ENCODE measurements at places on chromosomes 5 and 9.

GRCh38 chr9:137078701-137079400 lies 1.5 kb downstream of the UAP1L1 start:
- DNase-seq, result no peak

GRCh38 chr5:33079548-33079947 lies 361.2 kb upstream of the TARS1 start:
- DNase-seq, result no peak

- no peak for DNase-seq
Observed at GRCh38 chr9:16501141-16501540, 369.3 kb downstream of the BNC2 start.

- no peak for DNase-seq
Observed at GRCh38 chr9:38133595-38133994, 64.6 kb upstream of the SHB start.

DNA sequence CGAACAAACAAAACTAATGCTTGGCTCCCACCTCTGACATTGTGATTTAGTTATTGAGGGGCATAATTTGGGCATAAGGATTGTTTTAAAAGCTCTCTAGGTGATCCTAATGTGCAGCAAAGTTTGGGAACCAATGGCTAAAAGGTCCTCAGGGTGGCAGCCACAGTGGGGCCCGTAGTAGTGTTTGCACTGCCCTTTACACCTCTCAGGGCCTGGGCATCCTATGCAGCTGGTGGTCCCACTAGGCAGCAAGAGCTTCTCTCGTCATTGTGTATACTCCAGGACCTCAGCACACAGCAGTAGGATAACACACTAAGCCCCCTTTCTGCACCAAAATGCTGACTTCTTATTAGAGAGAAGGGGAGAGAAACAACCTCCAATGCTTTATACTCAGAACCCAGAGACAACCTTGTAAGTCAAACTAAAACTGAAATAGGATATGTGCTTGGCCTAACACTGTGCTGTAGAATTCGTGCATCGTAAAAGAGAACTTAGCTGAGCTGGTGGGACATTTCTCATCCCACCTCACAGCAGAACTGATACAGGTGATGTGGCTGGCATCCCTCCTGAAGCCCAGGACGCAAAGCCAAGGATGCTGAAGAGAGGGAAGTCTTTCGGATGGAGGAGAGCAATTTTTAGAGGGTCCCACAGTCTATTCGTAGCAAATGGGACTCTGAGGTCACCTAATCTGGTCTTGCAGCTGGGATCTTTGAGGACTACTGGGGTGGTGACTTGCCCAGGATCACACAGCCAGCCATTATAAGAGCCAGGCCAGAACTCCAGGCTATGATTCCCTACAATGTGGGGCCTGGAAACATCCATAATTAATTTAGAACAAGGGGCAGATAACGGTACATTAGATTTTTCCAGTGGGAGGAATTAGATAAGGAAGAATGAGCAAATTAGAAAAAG lies 1.2 kb downstream of the GLRX start:
- DNase-seq, result no peak

DNA sequence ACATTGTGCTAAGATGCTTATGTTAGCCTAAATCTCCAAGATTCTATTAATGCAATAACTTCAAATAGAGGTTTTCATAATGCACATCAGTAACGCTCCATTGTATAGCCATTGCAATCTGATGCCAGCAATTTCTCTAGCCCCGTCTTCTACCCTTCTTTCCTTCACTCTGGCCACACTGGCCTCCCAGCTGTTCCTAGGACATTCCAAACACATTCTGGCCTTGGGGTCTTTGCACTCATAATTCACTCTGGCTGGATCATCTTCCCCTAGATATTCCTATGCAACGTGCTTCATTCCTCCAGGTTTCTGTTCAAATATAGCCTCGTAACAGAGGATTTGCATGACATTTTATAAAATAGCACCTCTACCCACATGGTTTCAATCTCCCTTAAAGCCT lies 23.3 kb downstream of the FAM81B start:
- DNase-seq, result no peak

DNA sequence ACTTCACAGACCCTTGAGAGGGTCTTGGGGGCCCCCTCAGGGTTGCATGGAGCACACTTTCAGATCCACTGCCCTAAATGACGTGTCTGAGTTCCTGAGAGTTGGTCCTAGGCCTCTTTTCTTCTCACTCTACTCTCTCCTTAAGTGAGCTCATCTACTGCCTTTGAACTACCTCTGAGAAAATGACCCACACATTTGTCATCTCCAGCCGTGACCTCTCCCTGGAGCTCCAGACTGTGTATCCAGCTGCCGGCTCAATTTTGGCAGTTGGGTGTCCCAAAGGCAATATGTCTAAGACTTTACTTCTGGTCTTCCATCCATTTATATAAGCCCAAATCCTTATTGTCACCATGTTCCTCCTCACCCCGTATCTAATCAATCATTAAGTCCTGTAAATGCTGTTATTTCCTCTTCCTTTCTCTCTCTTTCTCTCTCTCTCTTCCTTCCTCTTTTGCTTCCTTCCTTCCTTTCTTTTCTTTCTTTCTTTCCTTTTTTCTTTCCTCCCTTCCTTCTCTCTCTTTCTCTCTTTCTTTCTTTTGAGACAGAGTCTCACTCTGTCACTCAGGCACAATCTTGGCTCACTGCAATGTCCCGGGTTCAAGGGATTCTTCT lies 51.2 kb upstream of the HSPA9 start:
- DNase-seq, result no peak

- no peak for DNase-seq
Observed at GRCh38 chr9:129669946-129670345, 4.5 kb downstream of the PRRX2 start.

DNA sequence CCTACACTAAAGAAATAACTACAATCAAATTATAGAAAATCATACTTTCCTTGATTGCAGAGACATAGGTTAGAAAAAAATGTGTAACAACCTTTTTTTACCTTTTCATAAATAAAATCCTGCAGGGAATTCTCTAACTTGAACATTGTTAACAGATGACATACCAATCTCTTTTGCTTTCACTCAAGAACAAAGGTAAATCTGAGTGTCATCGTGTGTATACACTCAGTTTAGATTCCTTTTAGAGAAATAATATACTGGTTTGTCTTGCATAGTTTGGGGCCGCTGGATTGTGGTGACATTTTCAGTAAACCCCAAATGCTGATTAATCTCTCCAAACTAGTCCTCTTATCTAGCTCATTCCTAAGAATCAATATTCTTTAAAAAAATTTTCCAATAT lies 20.8 kb upstream of the MTAP start:
- no peak for DNase-seq

- no peak for DNase-seq
Observed at GRCh38 chr9:87516926-87517290, 19.2 kb downstream of the DAPK1 start.

DNA sequence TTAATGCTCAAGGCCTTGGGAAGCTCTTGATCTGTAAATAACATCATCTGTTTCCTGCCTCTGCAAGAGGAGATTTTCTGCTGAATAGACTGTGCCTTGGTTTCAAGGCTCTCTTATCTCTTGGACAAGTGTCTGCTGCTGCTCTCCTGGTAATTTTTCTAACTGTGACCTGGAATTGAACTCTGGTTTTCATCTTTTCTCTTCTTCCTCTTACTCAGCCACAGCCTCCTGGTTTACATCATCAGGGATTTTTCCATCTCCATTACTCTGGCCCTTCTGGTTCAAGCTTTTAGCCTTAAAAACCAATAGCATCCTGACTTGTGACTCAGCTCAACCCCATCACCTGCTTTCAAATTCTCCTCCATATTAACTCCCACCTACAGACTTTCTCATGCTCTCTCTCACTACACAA lies 49.6 kb upstream of the ITGA1 start:
- DNase-seq, result no peak

- no peak for DNase-seq
Observed at GRCh38 chr9:131836607-131837315, 96.9 kb upstream of the RAPGEF1 start.

GRCh38 chr5:174555726-174556125 lies 168.7 kb upstream of the MSX2 start:
- no peak for DNase-seq

DNA sequence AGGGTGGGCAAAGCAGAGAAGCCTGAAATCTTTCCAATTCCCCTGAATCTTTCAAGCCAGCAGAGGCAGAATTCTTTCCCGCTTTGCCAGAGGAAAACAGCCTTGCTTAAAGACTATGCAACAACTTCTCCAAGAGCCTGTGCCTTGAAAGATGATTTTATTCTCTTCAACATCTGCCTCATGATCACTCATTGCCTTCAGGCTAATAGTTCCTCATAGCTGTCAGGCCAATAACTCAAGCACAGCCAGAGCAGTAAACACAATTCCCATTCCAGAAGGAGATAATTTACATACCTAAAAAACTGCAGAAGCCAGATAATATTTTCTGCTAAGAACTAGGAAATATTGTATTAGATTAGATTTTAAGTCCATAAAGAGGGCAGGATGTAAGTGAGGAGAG lies 92.3 kb upstream of the PUM3 start:
- no peak for DNase-seq

DNA sequence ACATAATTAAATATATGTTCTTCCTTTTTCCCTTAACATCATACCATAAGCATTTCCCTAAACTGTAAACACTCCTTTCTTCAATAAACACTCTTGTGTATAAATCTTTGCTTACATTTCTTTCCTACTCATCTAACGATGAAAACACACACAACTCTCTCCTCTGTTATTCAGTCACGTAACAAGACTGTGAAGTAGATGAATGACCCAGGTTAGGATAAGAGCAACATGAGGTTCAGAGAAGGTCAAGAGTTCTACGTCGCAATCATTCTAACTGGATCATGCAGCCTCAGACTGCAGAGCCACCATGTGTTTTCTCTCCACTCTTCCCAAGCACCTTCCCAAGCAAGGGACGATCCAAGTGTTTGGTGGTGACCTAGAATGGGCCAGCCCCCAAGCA lies 70.5 kb upstream of the SPTLC1 start:
- DNase-seq, result no peak

DNA sequence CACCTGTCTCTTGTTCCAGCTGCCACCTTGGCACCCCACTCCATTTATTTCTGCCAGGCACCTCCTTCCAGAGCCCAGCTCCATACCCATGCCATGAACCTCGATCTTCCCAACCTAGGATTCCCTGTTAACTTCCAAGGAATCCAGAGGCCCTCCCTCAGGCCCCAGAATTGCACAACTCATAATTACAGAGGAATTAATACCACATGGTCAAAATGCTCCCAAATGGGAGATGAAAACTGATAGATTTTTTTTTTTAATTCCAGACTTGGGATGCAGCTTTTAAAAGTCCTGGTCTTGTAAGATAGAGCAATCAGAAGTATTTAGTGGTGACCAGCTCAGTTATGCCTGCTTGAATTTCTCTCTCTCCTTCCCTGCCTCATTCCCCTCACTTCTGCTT lies 96.2 kb upstream of the CCDC112 start:
- DNase-seq, result no peak

DNA sequence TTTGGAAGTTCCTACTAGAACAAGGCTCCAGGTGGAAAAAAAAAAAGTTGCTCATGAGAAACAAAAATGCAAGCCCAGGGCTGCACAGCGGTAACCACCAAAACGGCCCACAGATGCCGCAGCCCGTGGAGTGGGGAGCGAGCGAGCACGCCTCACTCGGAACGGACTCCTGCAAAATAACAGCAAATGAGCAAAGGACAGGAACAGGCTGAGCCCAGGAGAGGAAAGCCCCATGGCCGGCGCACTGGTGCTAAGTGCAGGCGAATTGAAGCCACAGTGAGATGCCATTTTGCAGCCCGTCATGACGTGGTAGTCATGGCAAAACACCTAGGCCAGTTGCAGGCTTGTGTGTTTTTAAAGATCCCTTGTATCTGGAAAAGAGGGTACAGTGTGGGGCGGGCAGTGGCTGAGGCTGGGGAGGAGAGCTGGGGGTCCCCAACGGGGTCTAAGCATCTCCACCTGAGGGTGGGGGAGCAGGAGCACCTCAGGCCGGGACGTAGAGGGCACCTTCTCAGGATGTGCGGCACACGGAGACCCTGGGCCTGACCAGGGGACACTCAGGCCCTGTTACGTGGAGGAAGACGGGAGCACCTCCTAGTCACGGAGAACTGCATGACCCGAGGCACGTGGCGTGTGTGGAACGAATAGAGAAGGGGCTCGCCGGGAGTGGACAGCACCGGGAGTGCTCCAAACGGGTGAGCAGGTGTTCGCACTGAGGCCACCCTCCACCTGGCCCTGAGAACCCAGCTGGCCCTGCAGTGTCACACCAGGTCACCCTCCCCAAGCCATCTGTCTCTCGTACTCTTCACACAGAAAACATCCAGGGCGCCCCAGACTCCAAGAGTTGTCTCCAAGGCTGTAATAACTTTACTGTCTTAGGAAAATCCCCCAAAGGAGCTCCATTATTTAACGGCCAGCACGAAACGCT lies 10.7 kb downstream of the GRM6 start:
- DNase-seq, result no peak

DNA sequence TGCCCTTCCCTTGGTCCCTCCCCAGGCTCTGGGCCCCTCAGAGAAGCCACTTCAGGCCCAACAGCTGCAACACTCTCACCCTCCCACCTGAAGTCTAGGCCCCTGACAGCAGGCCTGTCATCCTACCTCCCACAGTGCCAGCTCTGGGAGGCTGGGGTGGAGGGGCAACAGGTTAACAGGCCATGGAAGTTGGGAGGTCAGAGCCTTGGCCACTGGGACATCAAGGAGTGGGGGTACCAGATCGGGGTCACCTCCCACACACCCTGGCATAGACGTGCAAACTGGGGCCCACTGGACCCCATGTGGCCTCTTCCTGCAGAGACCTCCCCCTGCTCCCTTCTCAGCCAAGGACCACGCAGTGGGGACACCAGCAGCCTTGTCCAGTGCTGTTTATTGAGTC lies 2.8 kb downstream of the SSNA1 start:
- no peak for DNase-seq

GRCh38 chr9:34994260-34994899 lies 4.8 kb downstream of the DNAJB5 start:
- DNase-seq, result no peak

Measured in stimulated activated CD8-positive, alpha-beta memory T cell treated with anti-CD3 and anti-CD28 coated beads, Interleukin-12 subunit alpha, Interleukin-12 subunit beta, amount 100 ng/mL, for 1 hour (primary cell).